ENCODE measurements at places on chromosomes 1 and 21.

- no peak for DNase-seq
These were observed 41.3 kb upstream of the KCNE1 start for GRCh38 chr21:34553151-34553952.

- no peak for DNase-seq
These were observed 27.2 kb downstream of the ADAMTS5 start for GRCh38 chr21:26939601-26940111.

- no peak for DNase-seq
These were observed 1.0 kb upstream of the GALNT2 start for GRCh38 chr1:230066031-230066430.

GRCh38 chr1:201645956-201646355, 107.0 kb downstream of the NAV1 start:
- DNase-seq: no peak

DNA sequence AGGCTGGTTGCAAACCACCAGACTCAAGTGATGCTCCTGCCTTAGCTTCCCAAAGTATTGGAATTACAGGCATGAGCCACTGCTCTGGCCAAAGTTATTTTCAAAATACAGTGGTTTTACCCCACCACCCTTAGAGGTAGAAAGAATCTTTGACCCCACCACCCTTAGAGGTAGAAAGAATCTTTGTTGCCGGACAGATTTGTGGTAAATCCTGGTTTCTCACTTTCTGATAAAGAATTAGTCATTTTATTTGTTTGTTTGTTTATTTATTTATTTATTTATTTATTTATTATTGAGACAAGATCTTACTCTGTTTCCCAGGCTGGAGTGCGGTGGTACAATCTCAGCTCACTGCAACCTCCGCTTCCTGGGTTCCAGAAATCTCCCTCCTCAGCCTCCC, 55.9 kb downstream of the NFIA start:
- DNase-seq: no peak

DNA sequence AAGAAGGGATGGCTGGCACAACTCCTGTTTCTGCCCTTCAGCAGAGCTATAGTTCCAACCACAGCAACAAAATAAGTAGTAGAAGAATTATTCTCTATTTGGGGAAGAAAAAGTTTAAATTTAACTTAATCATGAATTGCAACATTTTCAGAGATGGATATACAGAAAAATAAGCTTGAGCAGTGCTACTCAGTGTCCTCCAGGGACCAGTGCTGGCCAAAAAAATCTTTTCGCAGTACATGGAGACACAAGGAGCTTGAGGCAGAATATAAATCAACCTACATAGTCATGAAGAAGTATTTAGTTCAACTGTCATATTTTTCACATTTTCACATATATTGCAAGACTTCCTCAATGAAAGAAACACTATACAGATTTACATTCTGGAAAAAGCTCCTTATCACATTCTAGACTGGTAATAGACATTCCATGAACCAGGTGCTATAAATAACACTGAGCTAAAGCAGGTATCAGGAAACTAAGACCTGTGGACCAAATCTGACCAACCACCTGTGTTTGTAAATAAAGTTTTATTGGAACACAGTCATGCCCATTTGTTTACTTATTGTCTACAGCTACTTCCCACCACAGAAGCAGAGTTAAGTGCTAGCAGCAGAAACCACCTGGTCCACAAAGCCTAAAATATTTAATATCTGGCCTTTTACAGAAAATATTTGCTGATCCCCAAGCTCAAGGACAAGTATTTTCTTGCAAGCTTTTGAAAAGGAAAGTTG, 101.9 kb downstream of the RGS21 start:
- DNase-seq: no peak

- no peak for DNase-seq
These were observed 46.3 kb upstream of the TMPRSS15 start for GRCh38 chr21:18449605-18450550.

All from stimulated activated CD4-positive, alpha-beta T cell treated with anti-CD3 and anti-CD28 coated beads, Interleukin-2, amount 100 ng/mL, for 4 hours (primary cell).